ENCODE measurements at places on chromosomes 13 and 19.

GRCh38 chr13:27264648-27265047, 6.0 kb upstream of the RASL11A start:
- DNase-seq = no peak

DNA sequence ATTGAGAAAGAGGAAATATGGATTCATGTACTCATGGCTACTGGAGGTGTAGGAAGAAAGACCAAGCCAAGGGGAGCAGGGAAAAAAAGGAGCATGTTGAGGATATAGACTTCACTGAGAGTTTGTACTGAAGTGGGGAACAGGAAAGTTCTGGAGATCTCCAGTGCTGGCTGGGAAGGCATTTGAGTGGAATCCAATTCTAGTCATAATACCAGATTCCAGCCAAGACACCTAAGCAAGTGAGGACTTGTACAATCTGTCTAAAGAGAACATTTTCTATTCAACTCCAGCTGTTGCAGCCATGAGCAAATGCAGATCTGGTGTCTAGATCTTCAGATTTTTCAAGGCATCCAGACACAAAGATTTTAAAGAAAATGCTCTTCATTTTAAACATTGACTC, 412.5 kb downstream of the OXGR1 start:
- DNase-seq = no peak

- DNase-seq = no peak
Observed at GRCh38 chr19:495402-496111, 729 bp upstream of the MADCAM1 start.

GRCh38 chr13:106795847-106796246, 227.9 kb upstream of the ARGLU1 start:
- DNase-seq = no peak

- no peak for DNase-seq
Observed at GRCh38 chr13:66859078-66859477, 371.1 kb downstream of the PCDH9 start.

- no peak for DNase-seq
Observed at GRCh38 chr19:17402982-17403855, 2.2 kb downstream of the BST2 start.

- DNase-seq = no peak
Observed at GRCh38 chr13:38943231-38943630, 47.4 kb downstream of the STOML3 start.

- DNase-seq = no peak
Observed at GRCh38 chr13:45678282-45678681, 23.8 kb upstream of the CBY2 start.

DNA sequence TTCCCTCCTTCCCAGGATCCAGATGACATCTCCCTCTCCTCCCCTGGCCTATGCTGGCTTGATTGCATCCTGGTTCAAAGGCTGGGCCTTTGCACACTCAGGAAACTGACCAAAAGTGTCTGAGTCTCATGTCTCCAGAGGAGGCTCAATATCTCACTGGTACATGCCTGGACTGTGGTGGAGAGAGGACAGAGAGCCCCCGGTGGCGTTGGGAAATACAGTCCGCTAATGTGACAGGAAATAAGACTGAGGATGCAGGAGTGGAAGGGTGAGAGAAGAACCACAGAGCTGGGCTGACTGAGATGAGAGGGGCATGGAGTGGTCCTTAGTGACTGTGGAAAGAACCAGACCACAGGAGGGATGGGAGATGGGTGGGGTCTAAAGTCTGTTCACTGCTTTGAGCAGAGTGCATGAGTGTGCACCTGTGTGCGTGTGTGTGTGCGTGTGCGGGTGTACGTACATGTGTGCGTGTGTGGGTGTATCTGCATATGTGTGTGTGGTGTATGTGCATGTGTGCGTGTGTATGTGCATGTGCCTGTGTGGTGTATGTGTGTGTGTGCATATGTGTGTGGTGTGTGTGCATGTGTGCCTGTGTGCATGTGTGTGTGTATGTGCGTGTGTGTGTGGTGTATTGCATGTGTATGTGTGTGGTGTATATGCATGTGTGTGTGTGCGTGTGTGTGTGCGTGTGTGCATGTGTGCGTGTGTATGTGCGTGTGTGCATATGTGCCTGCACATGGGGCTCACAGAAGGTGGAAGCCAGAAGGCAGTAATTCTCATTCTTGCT, 1.9 kb downstream of the SIGLEC5 start:
- no peak for DNase-seq

DNA sequence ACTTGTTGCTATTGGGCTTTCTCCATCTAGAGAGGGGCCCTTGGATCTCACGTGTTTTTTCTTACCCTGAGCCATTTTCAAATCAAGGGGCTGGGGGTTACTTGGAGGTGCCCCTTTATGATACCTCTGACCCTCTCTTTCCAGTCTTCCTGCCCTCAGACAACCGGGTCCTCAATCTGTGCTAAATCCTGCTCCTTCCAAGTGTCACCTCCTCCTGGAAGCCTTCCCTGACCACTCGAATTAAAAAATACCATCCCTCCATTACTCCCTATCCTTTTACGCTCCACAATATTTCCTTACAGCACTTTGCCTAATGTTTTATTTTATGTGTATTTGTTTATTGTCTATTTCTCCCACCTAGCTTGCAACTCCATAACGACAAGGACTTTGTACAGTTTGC, 3.3 kb downstream of the KLK8 start:
- no peak for DNase-seq

- peak; percentile 99 for DNase-seq
Observed at GRCh38 chr19:2168619-2169424, 5.1 kb downstream of the DOT1L start.

GRCh38 chr19:4910594-4911281, 1.4 kb downstream of the UHRF1 start:
- no peak for DNase-seq

- DNase-seq = no peak
Observed at GRCh38 chr19:6279620-6279930, 200 bp downstream of the MLLT1 start.

DNA sequence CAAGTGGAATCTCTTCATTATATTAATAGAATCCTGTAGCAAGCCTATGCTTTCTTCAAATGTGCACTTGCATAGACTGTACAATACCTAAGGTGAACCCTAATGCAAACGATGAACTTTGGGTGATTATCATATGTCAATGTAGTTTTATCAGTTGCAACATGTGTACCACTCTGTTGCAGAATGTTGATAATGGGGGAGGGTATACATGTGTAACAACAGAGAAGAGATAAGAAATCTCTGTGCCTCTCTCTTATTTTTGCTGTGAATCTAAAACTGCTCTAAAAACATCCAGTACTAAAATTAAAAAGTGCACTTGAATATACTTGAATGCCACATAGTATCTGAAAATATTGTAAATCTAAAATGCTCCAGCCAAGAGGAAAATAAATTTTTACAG, 820.8 kb upstream of the MIR17HG start:
- no peak for DNase-seq

DNA sequence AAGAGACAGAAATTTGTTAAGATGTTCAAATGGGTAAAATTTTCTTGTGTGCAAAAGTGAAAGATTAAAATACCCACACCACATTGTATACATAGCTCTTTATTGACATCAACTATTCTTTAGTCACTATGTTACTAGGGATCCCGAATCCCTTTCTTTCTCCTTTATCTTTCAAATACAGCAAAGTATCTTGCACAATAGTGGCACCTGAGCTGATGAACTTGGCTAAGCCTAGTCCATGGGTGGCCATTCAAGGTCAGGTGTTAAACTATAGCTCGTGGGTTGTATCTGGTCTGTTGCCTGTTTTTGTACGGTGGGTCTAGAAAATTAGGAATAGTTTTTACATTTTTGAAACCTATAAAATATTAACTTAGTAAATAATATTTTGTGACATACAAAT, 210.9 kb downstream of the SLITRK6 start:
- DNase-seq = no peak

- DNase-seq = no peak
Observed at GRCh38 chr13:97798171-97798821, 155.2 kb upstream of the IPO5 start.

GRCh38 chr19:47762615-47763308, 15.7 kb upstream of the SELENOW start:
- no peak for DNase-seq

DNA sequence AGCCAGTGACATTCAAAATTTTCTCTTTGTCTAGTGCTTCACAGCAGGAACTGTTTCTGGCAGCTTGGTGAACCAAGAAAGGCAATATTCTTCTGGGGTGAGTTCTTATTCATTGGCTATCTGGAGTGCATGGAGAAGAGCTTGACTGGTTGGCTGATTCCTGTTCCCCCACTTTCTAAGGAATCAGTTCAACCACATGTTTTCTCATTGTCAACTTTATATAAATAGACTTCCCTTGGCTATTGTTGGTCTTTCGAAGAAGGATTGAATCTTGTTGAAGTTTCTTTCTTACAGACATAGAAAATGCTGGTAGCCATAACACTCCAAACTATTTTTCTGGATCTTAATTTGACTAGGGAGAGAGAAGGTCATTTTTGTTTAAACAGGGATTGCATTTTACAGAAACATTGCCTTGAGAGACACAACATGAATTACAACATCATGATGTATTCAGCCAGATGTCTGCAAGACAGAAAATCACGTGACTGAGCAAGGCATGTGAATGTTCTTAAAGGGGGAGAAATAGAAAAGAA, 85.2 kb downstream of the EDNRB start:
- no peak for DNase-seq

DNA sequence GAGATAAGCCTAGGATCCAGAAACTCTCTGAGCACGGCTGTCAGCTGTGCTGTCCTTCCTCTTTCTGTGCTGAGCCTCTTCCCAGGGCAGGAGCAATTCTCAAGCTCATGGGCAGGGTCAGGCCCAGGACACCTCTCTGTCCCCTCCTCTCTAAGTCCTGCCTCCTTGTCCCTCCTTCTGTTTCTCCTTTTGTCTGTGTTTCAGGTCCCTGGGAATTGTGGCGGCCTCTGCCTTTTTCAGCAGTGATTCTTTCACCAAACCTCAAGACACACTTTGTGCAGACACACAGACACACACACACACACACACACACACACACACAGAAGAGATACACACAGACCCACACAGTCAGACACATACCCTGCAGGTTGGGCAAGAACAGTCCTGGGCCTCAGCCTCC, at the start of gene PSG1:
PSG1 (minus strand) TSS at position 101 of the 400 bp plus-strand sequence. CDS start 132 bp downstream, outside the sequence.
- DNase-seq = no peak

DNA sequence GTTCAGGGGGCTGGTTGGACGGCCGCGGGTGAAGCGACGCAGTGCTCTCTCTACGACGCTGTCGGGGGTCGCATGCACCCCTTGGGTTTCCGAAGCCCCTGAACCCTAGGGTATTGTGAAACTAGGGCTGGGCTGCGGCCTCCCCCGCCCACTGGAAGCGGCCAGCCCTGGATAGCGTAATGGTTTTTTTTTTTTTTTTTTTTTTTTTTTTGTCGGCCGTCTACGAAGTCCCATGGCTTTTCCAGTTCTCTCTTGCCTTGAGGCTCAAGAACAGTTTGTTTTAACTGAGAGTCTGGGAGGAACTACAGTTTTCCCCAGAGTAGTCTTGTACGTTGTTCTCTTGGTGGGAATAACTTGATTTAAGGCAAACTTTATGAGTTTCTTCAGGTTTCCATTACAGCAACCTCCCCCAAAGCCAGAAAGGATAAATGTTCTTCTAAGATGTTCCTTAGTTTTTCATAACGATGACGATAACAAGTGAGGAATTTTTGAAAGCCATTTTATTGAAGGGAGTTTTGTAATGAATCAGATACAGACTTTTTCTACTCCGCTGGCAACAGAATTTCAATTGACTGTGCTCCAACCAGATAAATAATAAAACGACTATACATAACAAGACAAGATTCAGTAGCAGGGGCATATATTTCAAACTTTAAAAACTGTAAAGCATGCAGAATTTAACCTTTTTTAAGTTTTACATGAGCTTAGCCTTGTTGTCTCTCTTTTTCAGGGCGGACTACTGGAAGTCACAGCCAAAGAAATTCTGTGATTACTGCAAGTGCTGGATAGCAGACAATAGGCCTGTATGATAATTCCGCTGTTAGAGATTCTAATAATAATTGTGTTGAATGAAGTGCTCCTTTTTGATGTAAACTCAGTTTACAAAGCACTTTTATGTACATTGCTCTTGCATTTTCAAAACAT, 867 bp downstream of the WBP4 start:
- DNase-seq = no peak

- no peak for DNase-seq
Observed at GRCh38 chr13:112624602-112625430, 36.9 kb upstream of the TUBGCP3 start.

- peak; percentile 26 for DNase-seq
Observed at GRCh38 chr19:14476673-14477401, 1.7 kb upstream of the PTGER1 start.

DNA sequence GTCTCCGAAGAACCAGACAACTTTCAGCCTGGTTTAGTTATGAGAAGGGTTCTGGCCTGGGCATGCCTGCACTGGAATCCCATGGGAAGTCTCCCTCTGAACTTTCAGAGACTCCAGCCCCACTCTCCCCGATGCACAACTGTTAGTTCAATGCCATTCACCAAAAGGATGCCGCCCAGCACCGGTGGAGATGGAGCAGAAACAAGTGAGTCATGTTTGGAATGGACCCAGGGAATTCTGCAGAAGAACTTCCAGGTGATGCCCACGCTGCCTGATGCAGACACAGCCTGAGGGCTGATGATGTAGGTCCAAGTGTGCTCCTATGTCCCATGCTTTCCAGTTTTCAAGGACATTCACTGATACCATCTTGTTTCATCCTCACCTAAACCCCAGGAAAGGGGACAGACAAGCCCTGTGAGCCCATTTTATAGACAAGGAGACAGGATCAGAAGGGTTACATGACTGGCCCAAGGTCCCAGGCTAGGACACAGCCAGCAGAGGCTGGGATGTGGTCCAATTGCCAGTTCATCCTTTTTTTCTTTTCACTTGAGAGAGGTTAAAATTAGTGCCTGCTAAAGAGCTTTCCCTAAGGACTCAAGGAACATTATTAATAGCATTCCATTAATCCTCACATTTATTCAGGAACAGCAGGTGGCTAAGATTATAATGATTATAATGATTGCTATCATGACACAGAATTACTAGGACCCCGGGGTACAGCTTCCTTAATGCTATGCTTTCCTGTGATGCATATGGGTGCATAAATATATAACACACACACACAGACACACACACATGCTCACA, 39.5 kb downstream of the SIAH3 start:
- DNase-seq = no peak

- DNase-seq = no peak
Observed at GRCh38 chr13:98371516-98372023, 194.5 kb upstream of the RNF113B start.

GRCh38 chr13:80605011-80605410, 264.1 kb upstream of the SPRY2 start:
- no peak for DNase-seq

DNA sequence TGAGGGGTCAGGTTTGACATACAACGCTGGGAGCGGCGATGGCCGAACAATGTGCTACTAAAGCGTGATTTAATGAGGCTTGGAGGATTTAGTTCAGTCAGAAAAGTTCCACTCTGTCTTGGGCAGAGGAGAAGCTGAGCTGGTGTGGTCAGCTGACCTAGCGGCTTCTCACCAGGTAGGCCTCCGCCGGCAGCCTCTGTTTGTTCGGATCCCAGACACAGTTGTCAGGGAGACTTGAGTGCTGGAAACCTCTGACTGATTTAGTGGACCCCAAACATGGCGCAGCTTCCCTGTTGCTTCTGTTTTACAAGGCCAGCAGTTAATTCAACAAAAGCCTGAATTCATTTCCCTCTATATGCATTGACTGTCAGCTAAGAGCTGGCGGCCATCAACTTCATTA, 36.5 kb upstream of the OLFM4 start:
- no peak for DNase-seq
